ENCODE measurements at places on chromosomes 3 and 15. TPM values are rescaled to one million over a fixed set of nuclear protein-coding genes. Genes with fewer than 3 reads are reported as not detected.

The CLRN1 gene
- not detected for total RNA-seq

The STAB1 gene
- total RNA-seq: 191 TPM

The MINAR1 gene
- 0.70 TPM for total RNA-seq

The ITPKA gene
- 0.29 TPM for total RNA-seq

The DOCK3 gene
- total RNA-seq: 6.0 TPM

The NLGN1 gene
- total RNA-seq: 10.6 TPM

The RASL12 gene
- 32.8 TPM for total RNA-seq

The ZKSCAN7 gene
- 10.8 TPM for total RNA-seq

The VPS33B gene
- 25.7 TPM for total RNA-seq

The TRIM42 gene
- not detected for total RNA-seq

The GPR62 gene
- 0.57 TPM for total RNA-seq

The DVL3 gene
- 61.1 TPM for total RNA-seq

The PP2D1 gene
- total RNA-seq: not detected

The MUC4 gene
- total RNA-seq: 0.08 TPM

The CEP70 gene
- 51.6 TPM for total RNA-seq

The NOX5 gene
- 0.89 TPM for total RNA-seq

The LIPH gene
- total RNA-seq: 16.7 TPM

The GBE1 gene
- 28.8 TPM for total RNA-seq

The MESP2 gene
- total RNA-seq: not detected

The FMN1 gene
- total RNA-seq: 16.1 TPM

The WDR72 gene
- total RNA-seq: 1.1 TPM

The LRTM1 gene
- total RNA-seq: not detected

The ADAMTS17 gene
- total RNA-seq: 10.6 TPM

The FHIT gene
- 26.0 TPM for total RNA-seq

The GMPS gene
- 49.4 TPM for total RNA-seq

The CMTM7 gene
- total RNA-seq: 72.2 TPM

The KBTBD8 gene
- total RNA-seq: 4.3 TPM

The PLA2G4E gene
- 0.34 TPM for total RNA-seq

The MST1R gene
- 39.2 TPM for total RNA-seq

The THSD4 gene
- total RNA-seq: 57.9 TPM

The PDCD6IP gene
- 211 TPM for total RNA-seq

The NR2E3 gene
- total RNA-seq: 0.23 TPM

The ITGA11 gene
- 22.8 TPM for total RNA-seq

The SEC22A gene
- total RNA-seq: 15.2 TPM

The TTLL13 gene
- 0.36 TPM for total RNA-seq

The PRSS50 gene
- 1.6 TPM for total RNA-seq

The BNC1 gene
- 1.1 TPM for total RNA-seq

The SEMA7A gene
- total RNA-seq: 2.2 TPM

The P4HTM gene
- 47.2 TPM for total RNA-seq

The ALG1L2 gene
- total RNA-seq: 0.99 TPM

The HTR3E gene
- not detected for total RNA-seq

The BSN gene
- total RNA-seq: 2.4 TPM

The DNAH1 gene
- total RNA-seq: 16.6 TPM

The DPPA2 gene
- not detected for total RNA-seq

The CFAP20DC gene
- total RNA-seq: 0.18 TPM

The LRRC34 gene
- 4.5 TPM for total RNA-seq

The CSPG4 gene
- total RNA-seq: 31.0 TPM

The SPSB4 gene
- total RNA-seq: 0.47 TPM

The CEP97 gene
- 9.1 TPM for total RNA-seq

The BLM gene
- 3.7 TPM for total RNA-seq

The KBTBD13 gene
- 0.18 TPM for total RNA-seq

The ANKRD34C gene
- not detected for total RNA-seq

The RASGRP1 gene
- total RNA-seq: 1.8 TPM

The OXTR gene
- total RNA-seq: 0.49 TPM

The ZPLD1 gene
- 0.10 TPM for total RNA-seq

The C3orf80 gene
- total RNA-seq: 2.2 TPM

The C3orf70 gene
- 19.0 TPM for total RNA-seq

The EIF4E3 gene
- total RNA-seq: 33.2 TPM
